ENCODE measurements at places on chromosomes 5 and 9.

- DNase-seq, result no peak
Measured at GRCh38 chr9:16964228-16964627, 93.8 kb upstream of the BNC2 start.

- no peak for DNase-seq
Measured at GRCh38 chr5:109803854-109804253, 114.1 kb downstream of the MAN2A1 start.

DNA sequence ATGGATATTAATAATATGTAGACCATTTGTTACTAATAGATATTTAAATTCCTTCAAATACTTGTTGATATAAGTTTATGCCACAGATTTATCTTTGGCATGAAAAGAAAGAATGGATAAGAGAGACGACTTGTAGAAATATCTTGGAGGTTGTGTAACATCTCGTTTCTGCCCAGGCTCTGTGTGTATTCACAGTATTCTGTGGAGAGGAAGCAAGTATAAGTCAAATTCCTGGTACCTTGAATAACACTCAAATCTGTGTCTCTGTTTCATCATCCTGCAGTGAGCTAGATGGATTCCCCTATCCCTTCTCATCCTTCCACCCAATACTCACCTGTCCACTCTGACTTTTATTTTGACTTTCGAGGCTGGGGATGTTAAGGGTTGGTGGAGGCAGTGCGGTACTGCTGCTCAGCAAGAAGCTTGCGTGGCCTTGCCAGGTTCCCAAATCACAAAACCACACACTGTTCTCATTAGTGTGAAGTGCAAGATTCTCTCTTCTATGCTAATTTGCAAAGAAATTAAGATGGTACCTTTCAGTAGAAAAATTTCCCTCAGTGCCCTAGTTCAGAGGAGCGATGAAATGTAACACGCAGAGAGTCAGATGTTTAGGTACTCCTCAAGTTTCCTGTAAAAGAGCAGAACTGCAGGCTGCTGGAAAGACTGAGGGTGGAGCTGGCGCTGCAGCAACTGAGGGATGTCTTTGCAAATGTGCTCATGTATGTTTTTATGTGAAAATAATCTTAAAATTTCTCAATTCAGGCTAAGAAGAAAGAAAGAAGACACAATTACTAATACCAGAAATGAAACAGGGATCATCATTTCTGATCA lies 42.6 kb upstream of the ANKRD18A start:
- DNase-seq, result no peak

GRCh38 chr5:119370486-119370885 lies 14.7 kb downstream of the TNFAIP8 start:
- DNase-seq, result no peak

GRCh38 chr5:88670461-88670860 lies 212.5 kb downstream of the MEF2C start:
- no peak for DNase-seq

- no peak for DNase-seq
Measured at GRCh38 chr5:147748590-147748989, 33.9 kb downstream of the JAKMIP2 start.

GRCh38 chr9:133247632-133248031 lies 27.4 kb downstream of the ABO start:
- no peak for DNase-seq

GRCh38 chr5:169716287-169716686 lies 79.2 kb downstream of the DOCK2 start:
- DNase-seq, result no peak

GRCh38 chr9:84271531-84271900 lies 69.0 kb downstream of the SLC28A3 start:
- DNase-seq, result no peak

GRCh38 chr5:20041326-20042274 lies 53.6 kb upstream of the CDH18 start:
- no peak for DNase-seq

DNA sequence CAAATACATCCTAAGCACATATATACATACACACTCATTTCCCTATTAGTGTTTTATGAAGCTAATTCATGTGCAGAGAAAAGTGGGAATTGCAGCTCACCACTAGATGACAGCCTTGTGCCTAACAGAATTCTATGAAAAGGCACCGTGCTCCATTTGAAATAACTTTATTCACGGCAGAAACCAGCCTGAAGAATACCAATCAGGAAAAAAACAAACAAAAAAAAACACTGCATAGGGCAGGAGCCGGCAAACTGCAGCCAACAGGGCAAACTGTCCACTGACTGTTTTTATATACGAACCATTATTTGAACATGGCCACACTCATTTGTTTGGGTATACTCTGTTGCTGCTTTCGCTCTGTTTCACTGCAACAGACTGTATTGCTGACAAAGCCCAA lies 33.6 kb downstream of the ERMP1 start:
- no peak for DNase-seq

DNA sequence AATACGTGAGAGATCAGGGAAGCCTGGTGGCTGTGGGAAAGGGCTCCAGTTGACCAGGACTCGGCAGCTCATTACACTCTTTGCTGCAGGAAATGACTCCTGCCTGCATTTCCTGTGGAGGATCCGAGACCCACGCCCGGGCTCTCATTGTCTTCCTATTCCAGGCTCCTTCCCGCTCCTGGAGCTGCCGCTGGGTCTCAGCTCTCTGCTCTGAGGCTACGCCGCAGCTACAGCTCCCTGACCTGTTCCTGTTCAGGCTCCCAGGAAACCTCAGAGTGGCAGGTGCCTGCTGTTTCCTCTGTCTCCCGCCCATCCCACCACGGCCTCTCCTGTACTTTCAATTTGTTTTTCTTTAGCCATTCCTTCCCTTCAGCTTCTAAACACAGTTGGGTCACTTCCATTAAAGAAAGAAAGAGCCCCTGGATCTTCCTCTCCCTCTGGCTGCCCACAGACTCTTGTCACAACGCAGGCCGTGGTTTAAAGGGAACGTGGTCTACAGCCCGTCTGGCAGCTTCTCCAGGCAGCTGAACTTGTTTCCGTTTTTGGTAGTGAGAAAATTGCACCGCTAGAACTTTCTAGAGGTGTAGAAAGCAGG lies 71.5 kb downstream of the IL6ST start:
- no peak for DNase-seq

GRCh38 chr9:124339603-124340146 lies 75.6 kb downstream of the PSMB7 start:
- DNase-seq, result no peak

GRCh38 chr9:75623462-75623861 lies 267.0 kb upstream of the PCSK5 start:
- DNase-seq, result no peak

DNA sequence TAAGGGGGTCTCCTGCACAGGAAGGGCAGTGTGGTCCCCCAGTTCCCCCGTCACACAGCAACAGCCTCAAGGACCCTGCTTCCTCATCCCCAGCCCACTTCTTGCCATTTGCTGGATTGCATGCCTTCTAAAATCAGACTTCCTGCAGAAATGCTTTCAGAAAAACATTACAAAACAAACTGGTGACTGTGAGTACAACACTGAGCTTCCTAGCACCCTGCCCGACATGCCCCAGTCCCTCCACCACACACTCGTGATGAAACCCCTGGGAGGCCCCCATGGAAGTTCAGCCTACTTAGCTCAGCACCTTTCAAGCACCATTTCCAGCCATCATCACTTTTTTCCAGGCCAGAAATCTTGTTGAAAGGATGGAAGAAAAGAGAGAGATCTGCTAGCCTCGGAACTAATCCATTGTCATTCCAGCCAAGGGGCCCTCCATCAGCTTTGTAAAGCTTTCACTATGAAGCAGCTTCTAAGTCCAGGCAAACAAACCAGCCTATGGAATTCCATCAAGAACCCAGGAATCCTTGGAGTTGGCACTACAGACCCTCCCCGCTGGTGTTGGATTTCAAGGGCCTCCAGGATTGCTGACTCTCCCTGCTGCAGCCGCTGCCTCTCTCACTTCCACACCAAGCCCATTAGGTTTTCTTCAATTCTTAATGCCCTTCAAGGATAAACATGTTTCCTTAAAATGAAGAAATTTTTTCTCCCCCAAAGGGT lies 114.6 kb downstream of the C5orf15 start:
- DNase-seq, result no peak

- DNase-seq, result no peak
Measured at GRCh38 chr5:135439231-135440205, 7.6 kb downstream of the DCANP1 start.

- DNase-seq, result no peak
Measured at GRCh38 chr5:108686676-108687075, 61.0 kb upstream of the FER start.

DNA sequence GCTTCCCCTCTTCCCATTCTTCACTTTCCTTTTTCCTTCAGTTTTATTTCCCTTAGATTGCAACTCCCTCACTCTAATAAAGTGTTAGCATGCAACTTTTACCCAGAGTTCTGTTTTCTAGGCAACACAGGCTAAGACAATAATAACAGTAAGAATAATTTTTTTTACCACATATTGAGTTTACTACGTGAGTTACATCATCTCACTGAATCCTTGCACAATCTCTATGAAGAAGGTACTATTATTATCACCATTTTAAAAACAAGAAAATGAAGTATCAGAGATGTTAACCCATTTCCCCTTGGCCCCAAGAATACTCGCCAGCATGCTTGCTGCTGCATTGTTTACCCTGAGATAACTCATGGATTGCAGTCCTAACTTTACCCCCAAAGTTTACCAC lies 53.7 kb upstream of the SMIM32 start:
- DNase-seq, result no peak
